Left colon (tissue), 2 donors: ENCODE measurements at places on chromosomes 2 and 18.

- no peak for DNase-seq
These were observed 21.6 kb downstream of the SNORC start for GRCh38 chr2:232891621-232892071.

DNA sequence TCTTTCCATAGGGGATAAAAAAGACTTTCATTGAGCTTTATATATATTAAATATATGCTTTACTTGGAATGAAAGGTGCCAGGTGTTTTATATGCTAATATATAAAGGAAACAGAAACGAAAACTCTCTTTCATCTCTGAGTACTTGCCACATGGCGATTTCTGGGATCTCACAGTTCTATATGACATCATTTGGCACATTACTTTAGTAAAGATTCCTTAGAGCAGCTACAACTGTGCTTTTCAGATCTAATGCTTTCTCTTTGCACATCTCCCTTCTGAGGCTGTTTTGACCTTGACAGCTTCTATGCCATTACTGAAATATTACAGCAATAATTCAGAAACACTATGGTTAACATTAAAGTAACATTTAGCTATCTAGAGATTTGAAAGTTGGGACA, 1082.9 kb upstream of the CDH2 start:
- DNase-seq, result no peak

DNA sequence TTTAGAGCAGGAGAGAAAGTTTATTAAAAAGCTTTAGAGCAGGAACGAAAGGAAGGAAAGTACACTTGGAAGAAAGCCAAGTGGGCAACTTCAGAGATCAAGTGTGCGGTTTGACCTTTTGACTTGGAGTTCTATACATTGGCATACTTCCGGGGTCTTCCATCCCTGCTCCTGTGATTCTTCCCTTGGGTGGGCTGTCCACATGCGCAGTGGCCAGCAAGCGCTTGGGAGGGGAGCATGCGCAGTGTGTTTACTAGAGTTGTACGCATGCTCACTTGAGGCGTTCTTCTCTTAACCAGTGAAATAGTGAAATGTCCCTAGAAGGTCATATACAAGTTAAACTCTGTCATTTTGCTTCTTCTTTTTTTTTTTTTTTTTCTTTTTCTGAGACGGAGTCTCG, 56.9 kb upstream of the ZNF532 start:
- DNase-seq, result no peak

DNA sequence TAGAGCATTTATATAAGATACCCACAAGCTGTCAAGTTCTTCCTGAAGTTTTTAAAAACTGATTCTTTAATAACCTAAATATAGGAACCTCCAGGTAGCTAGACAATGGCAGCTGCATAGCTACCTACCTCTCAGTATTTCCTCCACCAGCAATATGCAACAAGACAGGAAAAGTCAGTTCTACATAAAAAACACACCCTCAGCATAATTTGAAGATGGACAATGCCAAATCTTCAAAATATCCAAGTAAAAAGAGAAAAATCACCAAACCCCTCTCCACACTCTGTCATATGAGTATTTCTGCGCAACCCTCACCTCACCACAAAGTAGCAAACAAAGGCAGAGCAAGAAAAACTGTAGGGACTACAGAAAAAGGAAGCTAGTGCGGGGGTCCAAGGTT, 51.4 kb downstream of the GTF3C3 start:
- no peak for DNase-seq

DNA sequence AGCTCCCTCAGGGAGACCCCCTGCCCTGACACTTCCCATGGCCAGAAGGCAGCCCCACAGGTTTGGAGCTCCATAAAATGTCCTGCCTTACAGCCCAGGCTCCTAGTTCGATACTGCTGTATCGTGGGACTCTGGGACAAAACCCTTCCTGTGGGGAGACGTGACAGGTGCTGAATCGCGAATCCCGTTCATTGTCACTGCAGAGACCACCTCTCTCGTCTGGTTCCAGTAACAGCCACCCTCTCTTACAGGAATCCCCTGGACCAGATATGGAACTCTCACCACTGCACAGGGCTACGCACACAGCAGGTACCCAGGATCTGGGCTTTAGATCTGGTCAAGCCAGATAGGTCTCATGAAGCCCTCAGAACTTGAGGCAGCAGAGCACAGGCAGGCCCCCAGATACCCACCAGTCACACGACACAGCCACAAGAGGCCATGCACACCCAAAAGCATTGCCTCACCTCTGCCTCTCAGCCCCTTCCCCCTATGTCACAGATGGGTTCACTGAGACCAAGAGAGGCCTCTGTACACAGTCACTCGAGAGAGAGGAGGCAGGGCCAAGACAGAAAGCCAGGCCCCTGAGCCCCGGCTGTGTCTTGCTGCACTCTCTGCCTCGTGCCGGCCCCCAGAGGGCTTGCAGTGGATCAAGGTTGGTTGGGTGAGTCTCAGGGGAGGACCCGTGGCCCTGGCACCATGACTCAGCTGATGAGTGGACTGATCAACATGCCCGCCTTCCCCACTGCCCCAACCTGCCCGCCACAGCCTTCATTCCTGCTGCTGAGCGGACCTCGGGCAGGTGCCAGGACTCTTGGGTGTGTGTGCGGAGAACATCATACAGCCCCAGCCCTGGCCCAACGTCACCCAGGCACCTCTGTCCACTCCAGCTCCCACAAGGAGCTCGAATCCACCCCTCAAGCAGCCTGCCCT, 7.6 kb downstream of the SDC1 start:
- no peak for DNase-seq

DNA sequence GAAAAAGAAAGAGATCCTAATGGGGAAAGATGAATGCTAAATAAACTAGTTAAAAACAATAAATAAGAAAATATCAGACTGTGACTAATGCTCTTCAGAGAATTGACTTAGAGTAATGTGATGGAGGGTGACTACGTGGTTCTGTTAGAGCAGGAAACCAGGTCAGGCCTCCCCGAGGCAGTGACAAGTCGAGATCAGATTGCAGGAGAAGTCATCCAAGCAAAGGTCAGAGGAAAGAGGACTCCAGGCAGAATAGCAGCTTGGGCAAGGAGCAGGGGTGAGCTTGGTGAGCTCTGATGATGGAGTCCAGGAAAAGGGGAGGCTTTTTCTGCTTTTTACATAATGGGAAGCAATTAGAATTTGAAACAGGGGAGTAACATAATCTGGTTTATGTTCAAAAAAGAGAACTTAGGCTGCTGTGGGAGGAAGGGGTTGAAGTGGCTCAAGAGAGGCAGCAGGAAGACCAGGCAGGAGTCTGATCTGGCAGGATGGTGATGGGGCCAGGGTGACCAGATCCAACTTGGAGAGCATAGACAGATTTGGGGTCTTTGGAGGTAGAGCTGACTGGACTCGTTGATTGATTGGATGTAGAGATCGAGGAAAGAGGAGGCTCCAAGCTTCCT, 27.3 kb upstream of the ITGB6 start:
- DNase-seq, result no peak

- no peak for DNase-seq
These were observed 34.6 kb downstream of the MBP start for GRCh38 chr18:77098029-77098428.
